ENCODE measurements at places on chromosomes 2 and 18.
A peak's percentile ranks its signal among the peaks of the same experiment; 100 is the strongest.

DNA sequence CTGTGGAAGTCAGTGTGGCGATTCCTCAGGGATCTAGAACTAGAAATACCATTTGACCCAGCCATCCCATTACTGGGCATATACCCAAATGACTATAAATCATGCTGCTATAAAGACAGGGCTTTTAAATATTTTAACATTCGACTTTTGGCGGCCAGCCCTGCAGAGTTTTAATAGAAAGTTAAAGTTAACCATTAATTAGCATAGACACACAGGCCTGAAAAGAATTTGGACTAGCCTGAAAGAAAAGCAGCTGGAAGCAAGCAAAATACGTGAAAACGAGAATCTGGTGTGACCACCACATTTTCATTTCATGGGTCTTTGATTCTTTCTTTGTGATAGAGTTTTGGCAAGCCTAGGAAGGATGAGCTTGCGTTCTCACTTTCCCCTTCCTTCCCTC lies 184.0 kb downstream of the SCG2 start:
- no peak for DNase-seq

- DNase-seq: no peak
Measured at GRCh38 chr18:64379662-64380061, 230.8 kb upstream of the LINC00305 start.

DNA sequence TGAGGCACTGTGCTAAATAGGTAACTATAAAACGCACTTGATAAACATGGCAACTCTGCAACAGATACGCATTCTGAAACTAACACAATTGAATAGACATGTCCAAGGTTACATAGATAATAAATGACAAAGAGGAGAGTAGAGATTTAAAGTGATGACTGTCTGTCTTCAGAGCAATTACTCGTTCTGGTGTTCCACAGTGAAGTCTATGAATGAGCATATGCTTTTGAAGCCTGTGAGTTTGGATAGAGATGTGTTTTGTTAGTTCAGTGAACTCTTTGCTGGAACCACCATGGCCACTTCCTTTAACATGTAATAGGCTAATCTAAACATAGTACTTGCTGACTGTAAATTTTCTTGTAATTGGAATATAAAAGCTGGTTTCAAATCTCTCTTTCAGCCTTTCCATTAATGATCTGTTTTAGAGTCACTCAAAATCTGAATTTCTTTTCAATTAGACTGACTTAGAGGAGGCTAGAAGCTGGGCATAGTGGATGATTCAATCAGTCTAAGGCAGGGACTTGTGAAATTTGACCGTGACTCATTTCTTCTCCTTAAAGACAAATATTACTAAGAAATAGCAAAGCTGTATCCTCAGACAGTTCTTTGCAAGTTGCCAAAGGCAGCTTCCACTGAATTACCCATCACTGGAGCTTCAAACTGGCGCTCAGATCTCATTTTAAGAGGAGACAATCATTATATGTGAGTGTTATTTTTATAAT lies 1130.1 kb upstream of the CELF4 start:
- DNase-seq: peak; percentile 3

DNA sequence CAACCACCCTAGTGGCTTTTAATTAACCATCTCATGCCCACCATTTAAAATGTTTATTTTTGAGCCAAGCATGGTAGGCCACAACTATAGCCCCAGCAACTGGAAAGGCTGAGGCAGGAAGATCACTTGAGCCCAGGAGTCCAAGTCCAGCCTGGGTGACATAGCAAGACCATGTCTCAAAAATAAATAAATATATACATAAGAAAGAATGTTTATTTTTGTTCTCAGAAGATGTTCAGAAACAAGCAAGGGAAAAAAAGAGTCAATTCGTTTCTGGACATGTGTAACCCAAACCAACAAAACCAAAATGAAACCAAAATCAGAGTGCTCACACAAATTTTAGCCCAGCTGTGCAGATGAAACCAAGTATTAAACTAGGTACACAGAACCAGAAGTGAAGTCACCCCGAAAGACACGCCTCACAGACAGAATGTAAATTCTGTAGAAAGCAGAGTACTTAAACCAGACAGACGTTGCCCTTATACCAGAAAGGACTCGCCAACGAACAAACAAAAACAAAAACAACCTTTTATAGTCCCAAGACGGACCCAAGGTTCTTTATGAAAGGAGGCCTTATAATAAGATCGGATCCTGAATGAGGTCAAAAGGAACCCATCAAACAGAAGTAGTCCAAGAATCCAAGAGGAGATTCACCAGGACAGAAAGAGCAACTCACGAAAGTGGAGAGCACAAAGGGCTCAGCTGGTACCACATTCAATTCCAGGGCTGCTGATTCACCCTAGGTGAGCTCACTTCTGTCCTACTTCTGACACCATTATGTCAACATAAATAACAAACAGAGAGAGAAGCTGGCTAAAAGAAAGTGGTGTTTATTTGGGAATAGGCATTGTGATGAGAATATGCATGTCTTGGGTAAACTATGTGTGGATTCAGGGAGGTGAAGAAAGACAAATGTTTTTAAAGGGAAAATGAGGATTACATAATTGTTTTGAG lies 31.8 kb upstream of the MTCL1 start:
- DNase-seq: no peak

GRCh38 chr2:213152065-213152794 lies 818 bp upstream of the IKZF2 start:
- DNase-seq: peak; percentile 33

DNA sequence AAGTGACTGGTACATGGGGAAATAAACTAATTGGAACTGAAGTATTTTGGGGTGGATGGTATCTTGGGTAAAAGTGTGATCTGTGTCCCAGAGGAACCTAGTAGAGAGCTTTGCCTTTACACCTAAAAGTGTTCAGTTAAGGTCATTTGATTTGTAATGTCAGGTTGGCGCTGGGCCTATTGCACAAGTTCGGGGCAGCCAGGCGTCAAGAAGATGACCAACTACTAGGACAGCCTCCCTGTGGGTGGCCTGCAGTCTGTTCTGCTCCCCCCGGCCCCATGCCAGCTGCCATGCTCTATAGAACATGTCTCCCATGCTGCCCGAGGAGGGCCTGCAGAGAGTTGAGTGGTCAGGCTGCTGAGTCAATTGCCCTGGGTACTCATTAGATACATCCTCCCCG lies 10.1 kb downstream of the RRM2 start:
- DNase-seq: no peak
